NT2/D1 (cell line): ENCODE measurements at places on chromosomes 12 and 14.

GRCh38 chr12:49887091-49887490 lies 16.6 kb downstream of the FAIM2 start:
- no peak for DNase-seq

DNA sequence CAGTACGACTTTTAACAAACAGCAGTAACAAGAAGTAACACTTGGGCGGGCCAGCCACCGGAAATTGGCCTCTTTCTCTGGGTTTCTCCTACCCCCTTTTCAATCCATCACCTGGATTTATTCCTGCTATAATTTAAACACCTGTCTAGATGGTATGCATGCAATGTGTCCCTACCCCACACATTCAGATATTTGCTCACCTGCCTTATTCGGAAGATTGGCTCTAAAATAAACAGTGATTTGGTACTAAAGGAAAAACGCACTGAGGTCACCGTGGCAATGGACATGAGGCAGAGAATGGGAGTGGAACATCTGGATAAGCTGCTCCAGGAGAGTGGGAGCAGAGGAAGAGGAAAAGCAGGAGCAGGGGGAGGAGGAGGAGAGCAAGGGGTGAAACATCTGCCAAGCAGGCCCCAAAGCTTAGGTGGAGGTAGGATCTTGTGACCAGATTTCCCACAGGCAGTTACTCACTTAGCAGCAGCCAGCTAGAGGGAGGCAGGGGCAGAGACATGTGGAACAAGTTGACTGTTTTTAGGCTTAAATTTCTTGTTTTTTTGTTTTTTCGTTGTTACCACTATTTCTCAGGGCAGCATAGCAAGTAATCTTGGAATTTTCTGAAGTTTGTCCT lies 150.9 kb downstream of the TTLL5 start:
- no peak for DNase-seq

- no peak for DNase-seq
These were observed 206.1 kb downstream of the SLC41A2 start for GRCh38 chr12:104752016-104752415.

- DNase-seq, result no peak
These were observed 34.8 kb upstream of the APPL2 start for GRCh38 chr12:105270671-105271255.
